Stimulated activated naive CD8-positive, alpha-beta T cell treated with anti-CD3 and anti-CD28 coated beads, Interleukin-15, Interleukin-2, amounts not matched to agents 100 U/mL and 50 U/mL, for 24 hours (primary cell): ENCODE measurements at places on chromosomes 4 and X.

- DNase-seq = no peak
Observed at GRCh38 chr4:104272966-104273365, 221.7 kb downstream of the CXXC4 start.

DNA sequence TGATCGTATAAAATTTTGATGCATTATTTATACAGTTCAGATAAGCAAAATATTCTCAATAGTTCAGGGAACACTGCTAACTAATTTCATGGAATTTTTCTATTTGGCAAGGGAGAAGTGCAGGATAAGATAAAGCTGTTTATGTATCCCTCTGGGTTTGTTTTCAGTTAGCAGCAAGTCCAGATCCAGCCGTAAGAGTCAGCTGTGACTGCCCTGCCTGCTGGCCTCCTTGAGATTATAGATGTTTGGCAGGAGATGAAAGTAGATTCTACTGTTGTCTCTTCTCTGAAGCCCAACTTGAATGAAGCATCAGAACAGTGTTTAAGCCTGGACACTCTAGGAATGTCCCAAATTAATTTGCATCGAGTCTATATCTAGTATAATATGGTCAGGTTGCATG, 29.5 kb downstream of the ANTXR2 start:
- no peak for DNase-seq

GRCh38 chr4:39698424-39699009, 581 bp downstream of the UBE2K start:
- DNase-seq = peak; percentile 62

DNA sequence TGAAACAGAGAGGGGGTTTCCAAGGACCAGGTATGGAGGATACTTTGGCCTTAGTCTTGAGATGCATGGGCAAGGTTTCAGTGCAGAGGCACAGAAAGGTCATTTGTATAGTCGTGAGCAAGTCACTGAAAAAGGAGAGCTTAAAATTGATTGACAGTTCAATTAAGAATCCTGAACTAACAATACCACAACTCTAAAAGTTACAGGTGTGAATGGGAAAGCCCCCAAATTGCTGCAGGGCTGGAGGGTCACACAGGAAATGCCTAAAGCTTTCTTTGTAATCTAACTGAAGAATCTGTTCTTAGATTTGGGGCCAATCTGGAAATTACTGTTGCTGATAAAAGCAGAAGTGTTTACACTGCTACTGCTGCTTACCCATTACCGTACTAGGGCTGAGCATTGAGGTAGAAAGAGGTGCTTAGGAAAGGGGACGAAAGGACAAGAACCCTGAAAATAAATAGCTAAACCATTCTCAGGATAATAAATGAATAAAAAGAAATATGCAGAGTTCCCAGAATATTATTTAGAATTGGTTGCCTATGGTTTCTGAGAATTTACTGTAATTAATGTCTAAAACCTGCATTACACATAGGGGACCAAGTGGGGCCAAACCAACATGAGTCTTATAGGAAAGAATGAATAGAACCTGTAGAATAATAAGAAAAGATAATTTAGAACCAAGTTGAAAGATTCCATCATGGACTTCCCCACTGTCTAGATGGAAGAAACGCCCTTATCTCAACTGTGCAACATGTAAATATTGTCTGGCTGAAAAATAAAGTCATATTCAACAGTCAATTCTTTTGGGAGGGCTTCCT, 91.9 kb upstream of the PPP1R2C start:
- no peak for DNase-seq

- peak; percentile 13 for DNase-seq
Observed at GRCh38 chrX:48003367-48003757, 427 bp downstream of the ZNF182 start.

DNA sequence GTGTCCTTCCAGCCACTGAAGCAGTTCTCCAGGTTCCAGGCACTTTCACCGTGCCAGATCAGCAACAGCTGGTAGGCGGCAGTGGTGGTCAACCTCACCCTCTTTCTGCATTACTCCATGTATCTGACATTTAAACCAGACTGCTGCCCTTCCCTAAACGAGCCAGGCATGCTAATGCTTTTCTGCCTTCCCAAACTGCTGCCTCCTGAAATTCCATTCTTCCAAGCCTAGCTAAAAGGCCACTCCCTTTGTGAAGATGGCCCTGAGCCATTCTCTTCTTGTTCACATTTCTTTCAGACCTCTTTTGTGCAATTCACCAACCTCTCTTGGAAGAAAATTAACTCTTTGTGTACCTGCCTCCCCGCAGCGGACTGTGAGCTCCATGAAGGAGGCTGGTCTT, 73.7 kb downstream of the CHST7 start:
- no peak for DNase-seq

- DNase-seq = no peak
Observed at GRCh38 chr4:126038502-126039144, 723.9 kb downstream of the FAT4 start.

GRCh38 chr4:105148776-105149175, 2.1 kb downstream of the TET2 start:
- DNase-seq = no peak

DNA sequence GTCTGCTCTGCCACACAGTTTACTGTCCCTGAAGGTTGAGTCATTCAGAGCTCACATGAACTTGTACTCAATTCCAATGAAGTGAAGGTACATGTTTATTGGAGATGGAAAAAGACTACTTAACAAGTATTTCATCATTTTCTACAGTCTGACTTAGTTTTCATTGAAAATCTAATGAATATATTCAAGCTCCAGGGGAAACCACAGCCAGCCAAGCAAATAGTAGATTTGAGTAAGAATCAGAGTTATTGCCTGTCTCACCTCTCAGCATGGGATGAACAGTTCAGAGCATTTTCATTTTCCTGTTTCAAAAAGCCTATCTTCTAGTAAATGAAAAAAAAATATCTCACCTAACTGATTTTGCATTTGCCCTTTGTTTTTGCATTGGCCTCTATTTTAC, 1249.4 kb upstream of the DIAPH2 start:
- DNase-seq = no peak

DNA sequence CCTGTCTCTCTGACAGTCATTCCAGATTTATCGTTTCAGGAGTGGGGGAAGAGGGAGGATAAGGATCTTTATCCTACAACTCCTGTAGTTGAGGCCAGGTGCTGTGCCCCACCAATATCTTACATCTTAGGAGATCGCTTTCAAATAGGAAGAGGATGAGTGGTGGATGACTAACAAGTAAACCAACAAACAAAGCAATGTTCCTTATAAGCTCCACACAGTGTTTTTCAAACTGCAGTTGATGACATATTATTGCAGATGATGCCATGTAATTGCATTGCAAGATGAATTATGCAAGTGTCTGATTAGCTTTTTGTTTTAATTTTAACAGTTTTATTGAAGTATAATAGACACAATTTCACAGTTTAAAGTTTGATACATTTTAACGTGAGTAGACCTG, 35.8 kb upstream of the TMEM164 start:
- DNase-seq = no peak

- no peak for DNase-seq
Observed at GRCh38 chrX:53294024-53294648, 12.8 kb upstream of the IQSEC2 start.
